ENCODE measurements at places on chromosomes 2 and 18.

- no peak for DNase-seq
Observed at GRCh38 chr2:205835251-205835791, 153.0 kb downstream of the NRP2 start.

DNA sequence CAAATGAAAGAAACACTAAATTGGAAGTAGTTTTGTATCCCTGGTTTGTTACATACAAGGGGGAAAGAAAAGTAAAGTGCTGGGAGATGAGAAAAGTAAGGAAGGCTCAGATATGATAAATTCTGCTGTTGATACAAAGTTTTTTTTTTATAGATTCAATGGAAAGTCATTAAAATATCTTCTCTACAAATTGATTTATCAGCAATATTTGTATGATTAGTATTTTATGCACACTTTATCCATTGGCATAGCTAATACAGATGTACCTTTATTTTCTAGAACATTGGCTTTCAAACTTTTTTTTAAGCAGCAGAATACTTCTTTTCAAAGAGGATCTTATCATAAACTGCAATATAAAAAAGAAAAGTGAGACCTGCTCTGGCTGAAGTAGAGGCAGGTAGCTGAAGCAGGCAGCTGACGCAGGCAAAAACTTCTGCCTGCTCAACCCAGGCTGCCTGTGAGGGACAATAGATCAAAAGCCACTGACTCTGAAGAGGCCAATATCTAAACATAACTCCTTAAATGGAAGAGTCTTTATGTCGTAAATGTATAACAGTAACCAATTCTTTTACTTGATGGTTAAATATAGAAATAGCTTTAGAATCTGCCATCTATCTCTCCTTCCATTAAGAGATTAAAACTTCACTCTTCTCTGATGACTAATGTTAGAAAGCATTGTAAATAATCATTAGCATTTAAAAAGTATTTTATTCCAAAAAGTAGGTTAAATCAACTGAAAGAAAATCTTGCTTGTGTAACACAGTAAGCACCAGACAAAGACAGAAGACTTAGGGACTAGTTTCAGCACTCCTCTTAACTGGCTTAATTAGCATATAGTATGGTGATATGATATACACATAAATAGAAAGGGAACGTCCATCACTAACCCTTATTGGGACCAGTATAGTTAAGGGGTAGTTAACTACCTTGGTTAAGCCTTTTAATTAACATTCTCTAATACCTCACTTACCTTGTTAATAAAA lies 174.2 kb downstream of the SLC39A10 start:
- DNase-seq, result no peak

DNA sequence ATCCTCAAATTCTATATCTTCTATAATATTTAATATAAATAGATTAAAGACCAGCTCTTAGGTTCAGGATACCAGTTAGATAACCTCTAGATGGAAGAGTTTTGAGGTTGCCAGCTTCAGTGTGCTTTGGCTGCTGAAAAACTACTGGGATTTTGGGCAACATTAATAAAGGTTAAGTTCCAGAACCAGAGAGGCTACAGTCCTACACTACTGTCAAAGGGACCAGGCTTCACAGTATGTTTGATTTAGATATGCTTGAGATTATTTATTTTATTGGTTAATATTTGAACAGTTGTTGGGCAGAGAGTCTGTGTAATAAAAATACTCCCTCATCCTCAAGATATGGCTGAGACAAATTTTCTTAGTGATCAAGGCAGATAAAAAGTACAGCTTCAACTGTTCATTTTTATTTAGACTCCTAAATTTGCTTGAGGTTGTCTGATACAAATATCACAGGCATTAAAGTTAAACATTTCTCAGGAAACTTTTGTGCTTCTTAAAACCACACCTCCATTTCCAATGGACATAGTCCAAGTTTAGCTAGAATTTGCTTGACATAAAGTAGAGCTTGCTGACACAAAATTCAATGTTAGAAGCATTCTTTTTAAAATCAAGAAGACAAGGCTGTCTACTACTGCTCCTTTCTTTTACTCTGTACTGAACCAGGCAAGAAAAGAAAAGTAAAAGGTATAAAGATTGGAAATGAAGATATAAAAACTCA lies 19.7 kb upstream of the TMEM17 start:
- DNase-seq, result no peak

GRCh38 chr2:213242653-213243052 lies 41.6 kb upstream of the SPAG16 start:
- DNase-seq, result no peak

DNA sequence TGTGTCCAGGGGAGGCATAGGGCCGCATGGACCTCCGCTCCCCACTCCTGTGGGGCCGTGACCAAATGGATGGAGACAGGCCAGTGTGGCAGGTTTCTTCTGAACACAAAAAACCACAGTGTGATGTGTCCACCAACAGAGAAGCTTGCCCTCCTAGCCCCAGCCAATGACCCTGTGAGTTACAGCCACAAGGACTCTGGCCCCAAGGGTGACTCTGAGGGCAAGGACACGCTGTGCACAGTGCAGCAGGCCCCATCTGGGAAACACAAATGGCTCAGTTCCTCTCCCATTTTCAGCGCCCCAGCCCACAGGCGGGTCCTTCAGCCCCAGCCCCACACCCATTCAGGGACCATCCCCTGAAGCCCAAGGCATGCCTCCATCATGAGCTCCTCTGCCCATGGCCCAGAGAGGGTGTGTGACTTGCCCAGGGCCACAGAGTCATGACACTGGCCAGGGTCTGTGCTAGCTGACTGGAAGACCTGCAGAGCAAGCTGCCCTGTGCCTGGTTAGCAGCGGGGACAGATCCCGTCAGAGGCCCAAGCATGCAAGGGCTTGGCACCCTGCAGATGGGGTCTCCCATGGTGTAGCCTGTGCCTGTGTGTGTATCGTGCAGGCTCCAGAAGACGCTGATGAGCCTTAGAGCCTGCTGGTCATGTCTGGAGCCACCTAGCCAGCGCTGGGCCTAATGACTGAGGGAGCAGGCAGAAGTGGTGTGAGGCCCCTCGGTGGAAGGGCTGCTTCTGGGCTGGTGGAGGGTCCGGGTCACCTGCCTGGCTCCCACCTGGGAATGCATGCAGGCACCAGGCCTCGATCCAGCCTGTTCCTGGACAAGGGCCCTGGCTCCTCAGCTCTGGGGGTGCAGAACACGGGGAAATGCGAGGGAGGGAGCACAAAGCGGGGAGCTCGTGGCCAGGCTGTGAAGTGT lies 47.7 kb downstream of the HS6ST1 start:
- DNase-seq, result no peak

- DNase-seq, result no peak
Observed at GRCh38 chr18:6653880-6654279, 75.6 kb upstream of the ARHGAP28 start.

GRCh38 chr2:19774805-19775176 lies 127.0 kb downstream of the TTC32 start:
- DNase-seq, result no peak

- no peak for DNase-seq
Observed at GRCh38 chr18:77203851-77204250, 45.8 kb upstream of the GALR1 start.

GRCh38 chr2:120283649-120284048 lies 31.0 kb downstream of the RALB start:
- DNase-seq, result no peak

DNA sequence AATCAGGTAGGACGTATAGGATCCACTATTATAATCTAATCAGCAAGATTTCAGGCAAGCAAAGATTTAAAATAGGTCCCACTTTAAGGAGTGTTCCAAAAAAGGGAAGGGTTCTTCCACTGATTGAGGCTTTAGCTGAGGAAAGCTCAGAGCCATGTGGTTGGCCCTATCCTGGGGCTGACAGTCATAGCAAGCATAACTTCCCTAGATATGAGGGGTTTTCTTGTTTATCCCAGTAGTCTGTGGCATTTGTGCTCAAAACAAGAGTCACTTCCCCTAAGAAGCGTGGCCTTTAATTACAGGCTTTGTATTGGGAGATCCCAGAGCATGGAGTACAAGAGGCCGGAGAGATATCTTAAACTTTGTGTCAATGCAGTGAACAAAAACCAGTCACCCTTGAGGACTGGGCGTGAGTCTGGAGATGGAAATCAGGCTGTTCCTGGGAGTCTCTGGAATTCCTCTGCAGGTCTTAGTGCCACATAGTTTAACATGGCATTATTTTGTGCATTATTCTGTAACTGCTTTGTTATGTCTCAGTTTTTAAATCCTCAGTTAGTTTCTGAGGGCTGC lies 136.9 kb upstream of the FBXO11 start:
- no peak for DNase-seq

DNA sequence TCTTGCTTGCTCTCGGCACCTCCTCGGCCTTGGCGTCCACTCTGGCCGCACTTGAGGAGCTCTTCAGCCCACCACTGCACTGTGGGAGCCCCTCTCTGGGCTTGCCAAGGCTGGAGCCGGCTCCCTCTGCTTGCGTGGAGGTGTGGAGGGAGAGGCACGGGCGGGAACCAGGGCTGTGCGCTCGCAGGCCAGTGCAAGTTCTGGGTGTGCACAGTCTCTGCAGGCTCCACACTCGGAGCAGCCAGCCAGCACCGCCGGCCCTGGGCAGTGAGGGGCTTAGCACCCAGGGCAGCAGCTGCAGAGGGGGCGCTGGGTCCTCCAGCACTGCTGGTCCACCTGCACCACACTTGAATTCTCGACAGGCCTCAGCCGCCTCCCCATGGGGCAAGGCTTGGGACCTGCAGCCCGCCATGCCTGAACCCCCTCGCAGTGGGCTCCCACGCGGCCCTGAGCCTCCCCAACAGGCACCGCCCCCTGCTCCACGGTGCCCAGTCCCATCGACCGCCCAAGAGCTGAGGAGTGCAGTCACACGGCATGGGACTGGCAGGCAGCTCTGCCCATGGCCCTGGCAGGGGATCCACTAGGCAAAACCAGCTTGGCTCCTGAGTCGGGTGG lies 411.2 kb upstream of the CHAC2 start:
- DNase-seq, result no peak

- no peak for DNase-seq
Observed at GRCh38 chr2:65602603-65603235, 170.3 kb upstream of the SPRED2 start.

DNA sequence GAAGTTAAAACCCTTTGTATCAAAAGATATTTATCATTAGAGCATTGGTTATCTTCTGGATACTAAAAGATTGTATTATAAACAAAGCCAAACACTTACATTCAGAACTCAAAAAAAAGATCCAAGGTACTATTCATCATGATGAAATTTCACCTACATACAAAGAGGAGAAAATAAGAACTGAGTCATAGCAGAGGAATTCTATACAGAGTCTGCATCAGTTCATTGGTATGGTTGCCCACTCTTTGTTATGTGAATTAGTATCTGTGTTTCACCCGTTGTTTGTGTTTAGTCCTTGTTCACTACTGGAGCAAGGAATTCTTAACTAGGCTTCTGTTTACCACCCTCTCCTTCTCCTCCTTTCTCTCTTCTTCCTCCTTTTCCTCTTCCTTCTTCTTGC lies 157.9 kb downstream of the LNPK start:
- no peak for DNase-seq

- DNase-seq, result no peak
Observed at GRCh38 chr2:139864821-139865302, 1084.7 kb upstream of the NXPH2 start.

DNA sequence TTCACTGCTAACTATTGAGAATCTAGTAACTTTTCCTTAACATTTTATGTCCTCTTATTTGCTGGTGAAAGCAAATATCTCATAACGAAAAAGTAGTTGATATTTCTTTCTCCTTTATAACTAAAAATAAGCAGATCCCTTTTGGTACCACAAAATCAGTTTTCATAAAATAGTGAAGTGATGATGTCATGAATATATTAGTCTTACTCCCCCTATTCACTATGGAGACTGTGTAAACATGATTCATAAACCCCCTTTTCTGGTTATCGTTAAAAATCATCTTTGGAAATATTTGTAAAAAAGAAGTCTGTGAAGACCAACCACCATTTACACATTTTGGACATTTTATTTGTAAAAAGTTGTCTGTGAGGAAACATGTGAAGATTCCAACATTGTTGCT lies 734.9 kb downstream of the NUP35 start:
- no peak for DNase-seq

GRCh38 chr18:20966795-20967194 lies 144.8 kb downstream of the ROCK1 start:
- DNase-seq, result no peak

- DNase-seq, result no peak
Observed at GRCh38 chr2:60516383-60516811, 37.1 kb downstream of the BCL11A start.

GRCh38 chr2:222688917-222689316 lies 17.5 kb downstream of the MOGAT1 start:
- no peak for DNase-seq

- no peak for DNase-seq
Observed at GRCh38 chr2:137173463-137173862, 408.1 kb downstream of the THSD7B start.

DNA sequence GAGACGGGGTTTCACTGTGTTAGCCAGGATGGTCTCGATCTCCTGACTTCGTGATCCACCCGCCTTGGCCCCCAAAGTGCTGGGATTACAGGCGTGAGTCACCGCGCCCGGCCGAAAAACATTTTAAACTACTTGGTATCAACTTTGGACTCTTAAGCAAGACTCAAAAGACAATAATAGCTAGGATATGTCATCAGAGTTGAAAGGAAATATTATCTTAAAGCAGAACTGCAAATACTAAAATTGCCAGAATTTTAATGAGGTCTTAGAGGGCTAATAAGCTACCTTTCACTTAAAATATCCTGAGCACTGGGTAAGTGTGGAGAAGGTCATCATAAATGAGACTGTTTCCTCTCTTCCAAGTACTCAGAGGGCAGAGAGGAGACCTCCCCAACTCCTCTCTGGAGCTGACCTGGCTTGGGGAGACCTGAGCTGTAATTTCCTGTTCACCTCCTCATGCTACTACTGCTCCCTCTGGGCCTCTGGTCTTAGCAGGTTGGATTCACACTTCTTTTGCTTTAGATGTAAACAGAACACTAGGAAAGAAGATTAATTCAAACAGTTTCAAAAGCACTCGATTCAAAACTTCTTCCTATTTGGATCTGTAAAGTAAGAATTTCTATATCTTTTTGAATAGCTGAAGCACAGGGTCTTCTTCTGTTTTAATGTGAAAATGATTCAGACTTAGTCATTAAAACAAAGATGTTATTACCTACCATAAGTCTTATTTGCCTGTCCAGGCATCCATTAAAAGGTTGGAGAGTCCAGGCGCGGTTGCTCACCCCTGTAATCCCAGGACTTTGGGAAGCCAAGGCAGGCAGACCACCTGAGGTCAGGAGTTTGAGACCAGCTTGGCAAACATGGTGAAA lies 16.5 kb downstream of the CNRIP1 start:
- no peak for DNase-seq

- DNase-seq, result no peak
Observed at GRCh38 chr18:48100165-48100575, 169.7 kb upstream of the SMAD2 start.

- DNase-seq, result no peak
Observed at GRCh38 chr2:234366891-234367290, 130.0 kb downstream of the ARL4C start.

DNA sequence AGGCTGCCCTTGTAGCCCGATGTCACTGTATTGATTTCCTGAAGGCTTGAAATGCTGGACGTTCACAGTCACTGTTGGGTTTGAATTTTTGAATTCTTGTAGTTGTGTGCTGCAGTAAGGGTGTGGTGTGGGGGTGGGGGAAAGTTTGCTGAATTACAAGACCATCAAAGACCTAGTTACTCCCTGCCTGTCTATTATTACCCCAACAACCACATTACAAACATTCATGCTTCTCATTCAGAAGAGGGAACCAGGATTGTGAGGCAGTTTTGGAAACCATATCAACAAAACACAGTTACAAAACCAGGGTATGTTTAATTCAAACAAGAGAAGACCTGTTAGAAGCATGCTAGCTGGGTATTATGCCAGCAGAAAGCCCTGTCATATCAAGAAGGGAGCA lies 85.8 kb downstream of the CLHC1 start:
- DNase-seq, result no peak

Data from NCI-H2029 treated with DMSO at 0.1 percent for 48 hours (cell line).